ENCODE measurements at places on chromosomes 4 and X. TPM values are rescaled to one million over a fixed set of nuclear protein-coding genes. Genes with fewer than 3 reads are reported as not detected.

Gene AWAT1
- total RNA-seq: not detected

Gene MAGEA11
- total RNA-seq: not detected

Gene SPARCL1
- total RNA-seq: not detected

DNA sequence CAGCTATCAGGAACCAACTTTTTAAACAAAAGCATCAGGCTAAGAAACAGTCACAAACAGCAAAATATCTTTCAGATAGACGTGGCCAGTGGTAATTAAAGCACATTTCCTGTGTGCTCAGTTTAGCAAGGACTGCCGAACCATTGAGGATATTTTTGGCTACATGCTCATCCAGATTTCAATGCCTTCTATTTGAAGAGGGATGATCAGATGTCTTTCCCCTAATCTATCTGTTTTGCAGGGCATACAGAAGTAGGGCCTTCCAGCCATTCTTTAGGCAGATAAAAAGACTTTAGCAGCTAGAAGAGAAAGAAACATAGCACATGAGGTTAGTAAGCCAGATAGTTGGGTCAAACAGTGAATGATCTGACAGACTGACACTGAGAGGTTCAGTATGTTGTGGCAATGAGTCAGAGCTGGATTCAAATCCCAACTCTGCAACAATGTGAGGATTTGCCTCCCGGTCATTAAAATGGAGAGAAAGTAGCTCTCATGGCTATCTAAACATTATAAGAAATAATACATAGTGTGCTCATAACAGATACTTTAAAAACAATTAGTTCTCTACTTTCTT, 100.0 kb upstream of the PRKG2 start:
- no peaks in the 10 kb centered on the region for H3K36me3 ChIP-seq
- DNase-seq: no peak
- H3K27me3 ChIP-seq: no peaks in the 10 kb centered on the region
- no peak overlapping the region for H3K27ac ChIP-seq

DNA sequence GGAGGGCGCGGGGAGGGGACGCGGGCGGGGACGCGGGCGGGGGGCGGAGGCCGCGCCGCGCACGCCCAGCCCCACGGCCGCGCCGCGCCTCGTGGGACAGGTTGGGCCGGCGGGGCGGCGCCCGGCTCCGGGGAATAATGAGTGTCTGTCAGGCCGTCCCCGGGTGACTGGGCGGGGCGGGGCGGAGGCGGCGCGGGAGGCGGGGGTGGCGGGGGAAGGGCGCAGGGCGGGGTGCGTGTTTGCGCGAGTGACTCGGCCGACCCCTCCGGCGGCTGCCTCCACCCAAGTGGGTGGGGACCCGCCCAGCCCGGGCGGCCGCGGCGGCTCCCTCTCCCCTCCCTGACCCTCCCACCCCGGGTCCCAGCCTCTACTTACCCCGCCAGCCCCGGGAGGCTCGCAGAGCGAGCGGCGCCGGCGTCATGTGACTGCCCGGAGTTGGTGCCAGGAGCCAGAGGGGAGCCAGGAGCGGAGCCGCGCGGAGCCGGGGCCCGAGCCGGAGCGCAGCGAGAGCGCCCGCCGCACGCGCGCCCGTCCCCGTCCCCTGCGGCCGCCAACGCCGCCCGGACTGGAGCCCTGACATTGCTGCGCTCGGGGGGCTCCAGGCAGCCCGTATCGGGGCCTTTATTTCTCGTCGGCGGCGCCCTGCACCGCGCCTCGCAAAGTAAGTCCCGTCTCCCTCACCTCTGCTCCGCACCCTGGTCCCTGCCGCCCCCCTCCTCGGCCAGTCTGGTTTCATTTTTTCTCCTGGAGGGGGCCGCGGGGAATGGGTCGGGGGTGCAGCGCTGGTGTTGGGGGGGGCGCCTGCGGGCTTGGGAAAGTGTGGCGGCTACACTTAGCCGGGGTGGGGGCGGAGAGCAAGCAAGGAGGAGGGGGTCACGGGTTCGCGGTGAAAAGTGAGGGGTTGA, at the start of gene KLF3:
Gene KLF3 (plus strand): TSS at position 399 of the 905 bp plus-strand sequence. CDS start 16,427 bp downstream, outside the sequence.
- no peaks in the 10 kb centered on the region for H3K36me3 ChIP-seq
- peaks cover 55% of the 10 kb centered on the region for H3K4me1 ChIP-seq
- peak within 1 kb of the TSS; percentile 80 for H3K4me3 ChIP-seq
- H3K27me3 ChIP-seq: no peaks in the 10 kb centered on the region
- DNase-seq: peak; percentile 86
- peak within 1 kb of the TSS; percentile 90 for H3K27ac ChIP-seq

DNA sequence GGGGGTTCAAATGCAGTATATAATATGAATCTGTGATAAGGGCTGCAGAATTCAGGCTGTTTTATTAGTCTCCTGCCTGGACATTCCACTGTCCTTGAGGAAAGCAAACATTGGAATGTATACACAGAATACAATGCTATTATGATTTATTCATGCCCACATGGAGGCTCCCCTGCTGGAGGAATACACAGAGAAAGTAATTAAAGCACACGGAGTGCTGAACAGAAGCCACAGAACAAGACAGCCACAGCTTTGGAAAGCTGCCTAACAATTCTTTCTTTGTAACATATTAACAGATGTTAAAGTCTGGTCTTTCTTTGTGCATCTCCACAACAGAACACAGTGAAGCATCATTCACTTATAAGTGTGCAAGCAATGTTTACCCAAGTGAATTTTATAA, 155.8 kb downstream of the ARAP2 start:
- DNase-seq: no peak
- no peak overlapping the region for H3K27ac ChIP-seq

GRCh38 chr4:78962597-78963115, 23.4 kb upstream of the PAQR3 start:
- H3K36me3 ChIP-seq: no peaks in the 10 kb centered on the region
- no peaks in the 10 kb centered on the region for H3K4me1 ChIP-seq
- H3K4me3 ChIP-seq: no peak overlapping the region
- H3K27me3 ChIP-seq: no peaks in the 10 kb centered on the region
- DNase-seq: no peak

DNA sequence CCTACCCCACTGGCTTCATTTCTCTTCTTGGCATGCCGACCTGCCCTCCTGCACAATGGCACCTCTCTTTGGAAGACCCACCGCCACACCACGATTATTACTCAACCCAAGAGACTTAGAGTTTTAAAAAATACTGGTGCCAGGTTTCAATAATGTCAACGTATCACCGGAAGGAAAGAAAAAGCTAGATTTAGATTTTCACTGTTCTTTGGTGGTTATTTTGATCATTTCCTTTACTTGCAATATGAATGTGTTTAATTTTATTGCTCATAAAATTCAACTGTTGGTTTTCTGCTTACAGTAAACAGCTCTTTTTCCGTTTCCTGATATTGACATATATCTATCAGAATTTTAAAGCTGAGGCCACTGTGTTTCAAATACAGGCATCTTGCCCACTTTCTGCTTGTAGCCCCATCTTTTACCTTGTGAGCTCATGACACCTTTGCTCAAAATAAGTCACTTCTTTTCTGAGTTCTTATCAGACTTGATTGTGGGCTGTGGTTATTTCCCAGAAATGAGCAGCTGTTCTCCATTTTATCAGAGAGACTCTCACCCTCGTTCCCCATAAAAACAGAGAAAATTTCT, 439.1 kb downstream of the INPP4B start:
- peaks cover 70% of the 10 kb centered on the region for H3K4me1 ChIP-seq
- H3K4me3 ChIP-seq: peak overlapping the region; percentile 99
- no peaks in the 10 kb centered on the region for H3K27me3 ChIP-seq
- peak; percentile 63 for DNase-seq
- peaks cover 6% of the 10 kb centered on the region for H3K36me3 ChIP-seq
- peak overlapping the region; percentile 99 for H3K27ac ChIP-seq
